SW 1271 (cell line): ENCODE measurements at places on chromosomes 7 and 10.

DNA sequence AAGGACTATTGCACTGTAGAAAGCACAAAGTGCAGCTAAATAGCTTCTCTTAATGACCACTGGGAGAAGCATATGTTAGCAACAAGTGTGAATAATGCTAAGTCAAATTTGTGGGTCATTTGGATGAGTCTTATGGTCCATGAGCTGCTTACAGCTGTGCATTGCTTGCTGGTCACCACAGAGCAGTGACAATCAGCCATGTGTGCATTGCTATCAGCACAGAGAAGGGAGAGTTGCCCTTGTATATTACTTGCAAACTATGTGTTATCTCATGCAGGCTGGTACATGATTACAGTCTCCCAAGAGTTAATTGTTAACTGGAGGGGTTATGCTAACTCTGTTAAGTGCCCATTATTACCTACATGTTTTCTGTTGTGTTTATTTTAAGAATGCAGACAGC lies 25.7 kb downstream of the MRPS33 start:
- DNase-seq, result no peak

DNA sequence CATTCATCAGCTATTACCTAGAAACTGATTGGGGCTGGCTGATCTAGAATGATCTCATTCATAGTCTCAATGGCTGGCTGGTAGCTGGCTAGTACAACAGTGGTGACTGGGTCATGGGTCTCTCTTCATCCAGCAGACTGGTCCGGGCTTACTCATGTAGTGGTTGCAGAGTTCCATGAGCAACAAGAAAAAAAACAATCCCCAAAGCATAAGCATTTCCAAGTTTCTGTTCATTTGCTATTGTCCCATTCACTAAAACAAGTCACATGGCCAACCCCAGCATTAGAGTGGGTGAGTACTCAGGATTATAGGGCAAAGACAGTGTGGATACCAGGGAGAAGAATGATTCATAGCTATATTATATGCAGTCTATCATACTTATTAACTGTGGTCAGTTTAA lies 85.2 kb upstream of the SEMA3C start:
- no peak for DNase-seq

DNA sequence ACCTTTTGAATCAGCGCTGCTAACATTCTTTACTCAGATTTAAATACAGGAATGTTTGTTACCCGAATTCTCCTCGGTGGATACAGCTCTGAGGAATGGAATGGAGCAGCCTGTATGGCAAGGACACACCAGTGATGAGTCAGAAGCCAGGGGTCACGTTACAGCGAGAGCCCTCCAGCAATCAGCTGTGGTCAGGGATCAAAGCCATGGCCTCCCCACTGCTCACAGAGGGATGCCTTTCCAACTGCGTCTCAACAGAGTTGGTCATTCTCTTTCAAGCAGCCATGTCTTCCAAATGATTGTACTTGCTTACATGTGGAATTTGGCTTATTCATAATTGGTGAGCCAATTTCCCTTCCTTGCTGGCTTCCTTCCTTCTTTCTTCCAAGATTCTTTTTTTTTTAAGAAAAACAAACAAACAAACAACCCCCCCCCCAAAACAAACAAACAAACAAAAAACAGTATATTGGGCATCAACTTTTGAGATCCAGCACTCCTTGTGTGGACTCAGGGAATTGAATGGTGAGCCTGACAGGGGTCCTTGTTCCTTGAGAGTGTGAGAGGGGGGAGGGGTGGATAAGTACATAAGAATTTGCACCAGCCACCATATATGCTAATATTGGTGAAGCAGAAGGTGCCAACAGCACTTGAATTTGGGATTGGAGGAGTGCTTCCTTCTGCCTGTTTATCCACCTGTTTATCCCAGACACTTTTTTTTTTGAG lies 100.2 kb downstream of the ATXN7L1 start:
- peak; percentile 88 for DNase-seq

GRCh38 chr10:80462981-80463741 lies 9.1 kb downstream of the TSPAN14 start:
- DNase-seq, result no peak

- no peak for DNase-seq
These were observed 21.3 kb upstream of the HSPB1 start for GRCh38 chr7:76281006-76281705.

GRCh38 chr10:35462491-35462934 lies 126.2 kb downstream of the CCNY start:
- no peak for DNase-seq

DNA sequence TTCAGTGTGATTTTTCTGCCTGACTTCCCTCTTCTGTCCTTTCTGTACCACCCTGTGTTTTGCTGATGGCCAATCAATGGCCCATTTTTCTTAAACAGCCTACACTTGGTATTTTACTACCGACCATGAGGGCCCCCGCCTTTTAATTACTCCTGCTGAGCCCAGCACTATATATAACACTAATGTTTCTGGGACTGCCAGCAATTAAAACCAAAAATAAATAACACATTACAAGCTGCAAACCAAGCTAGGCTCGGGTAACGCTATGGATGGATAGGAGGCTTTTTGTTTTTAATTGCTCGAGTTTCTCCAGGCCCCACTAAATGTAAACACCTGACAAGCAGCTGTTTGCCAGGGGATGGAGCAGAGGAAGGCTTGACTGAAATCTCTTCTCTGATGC lies 915.4 kb upstream of the AUTS2 start:
- DNase-seq, result no peak

DNA sequence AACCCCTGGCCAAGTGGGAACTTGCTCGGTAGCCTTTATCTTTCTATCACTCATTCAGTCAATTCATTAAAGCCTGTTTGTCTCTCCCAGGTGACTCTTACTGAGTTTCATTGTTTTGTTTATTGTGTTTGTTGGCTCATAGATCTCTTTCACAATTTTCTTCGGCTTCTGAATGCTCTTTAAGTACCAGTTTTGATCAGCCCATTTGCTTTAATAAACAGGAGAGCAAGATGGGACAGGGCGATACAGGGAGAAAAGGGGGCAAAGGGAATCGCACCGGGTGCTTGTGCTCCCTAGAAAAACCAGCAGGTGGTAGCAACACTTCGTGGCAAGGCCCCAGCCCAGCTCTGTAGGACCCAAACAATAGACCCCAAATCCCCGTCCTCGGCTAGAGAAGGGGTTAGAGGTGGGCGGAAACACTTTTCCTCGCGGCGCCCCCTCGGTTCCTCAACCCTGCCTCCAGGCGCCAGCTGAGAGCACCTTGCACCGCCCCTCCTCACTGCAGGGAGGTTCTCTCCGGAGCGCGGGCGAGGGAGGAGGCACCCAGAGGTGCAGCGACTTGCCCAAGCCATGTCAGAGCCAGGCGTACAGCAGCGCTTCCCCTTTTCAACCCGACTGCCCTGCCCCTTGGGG lies 1.0 kb upstream of the EPHB6 start:
- DNase-seq, result peak; percentile 68

- DNase-seq, result no peak
These were observed 51.6 kb upstream of the LAMB1 start for GRCh38 chr7:108054537-108054936.

DNA sequence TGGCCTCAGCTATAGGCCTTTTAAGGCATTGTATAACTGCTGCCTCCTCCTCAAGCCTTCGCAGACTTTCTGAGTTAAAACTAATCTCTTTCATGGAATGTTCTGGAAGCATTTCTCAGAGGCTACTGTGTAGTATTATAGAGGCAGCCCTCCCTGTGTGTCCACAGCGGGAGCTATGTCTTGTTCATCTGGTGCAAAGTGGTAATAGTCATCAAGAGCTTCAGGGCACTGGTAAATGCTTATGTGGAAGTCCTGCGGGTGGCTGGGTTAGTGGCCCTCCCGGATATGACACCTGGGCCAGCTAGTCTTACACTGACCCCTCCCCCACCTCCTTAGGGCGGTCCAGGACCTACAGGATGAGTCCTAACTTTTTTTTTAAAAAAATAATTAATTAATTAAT lies 2.2 kb upstream of the ABHD11 start:
- no peak for DNase-seq

DNA sequence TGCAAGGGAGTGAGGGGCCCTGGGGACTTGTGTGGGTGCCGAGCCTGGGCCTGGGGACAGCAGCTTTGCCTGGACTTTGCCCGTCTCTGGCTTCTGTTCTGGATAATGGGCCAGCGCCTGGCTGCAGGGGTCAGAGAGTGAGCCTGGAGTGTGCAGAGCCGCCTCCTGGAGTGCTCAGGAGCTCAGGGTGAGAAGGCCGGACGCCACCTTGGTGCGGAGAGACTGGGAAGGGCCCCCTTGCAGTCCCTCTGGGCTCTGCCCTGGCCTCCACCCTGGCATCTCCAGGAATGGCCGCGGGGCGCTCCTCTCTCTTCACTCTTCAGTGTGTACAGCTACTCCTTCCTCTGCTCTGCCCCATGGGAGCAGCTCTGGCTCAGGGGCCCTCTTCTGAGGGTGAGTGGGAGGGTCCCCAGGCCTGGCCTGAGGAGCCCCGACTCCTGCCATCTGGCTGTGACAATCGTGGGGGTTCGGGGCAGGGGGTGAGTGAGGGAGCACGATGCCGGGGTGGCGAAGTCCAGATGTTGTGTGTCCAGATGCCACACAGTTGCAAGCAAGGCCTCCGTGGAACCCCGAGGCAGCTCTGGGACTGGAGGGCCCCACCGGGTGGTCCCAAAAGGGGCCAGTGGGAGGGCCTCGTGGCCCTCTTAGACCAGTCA lies 187.1 kb downstream of the DNAJB6 start:
- DNase-seq, result no peak

DNA sequence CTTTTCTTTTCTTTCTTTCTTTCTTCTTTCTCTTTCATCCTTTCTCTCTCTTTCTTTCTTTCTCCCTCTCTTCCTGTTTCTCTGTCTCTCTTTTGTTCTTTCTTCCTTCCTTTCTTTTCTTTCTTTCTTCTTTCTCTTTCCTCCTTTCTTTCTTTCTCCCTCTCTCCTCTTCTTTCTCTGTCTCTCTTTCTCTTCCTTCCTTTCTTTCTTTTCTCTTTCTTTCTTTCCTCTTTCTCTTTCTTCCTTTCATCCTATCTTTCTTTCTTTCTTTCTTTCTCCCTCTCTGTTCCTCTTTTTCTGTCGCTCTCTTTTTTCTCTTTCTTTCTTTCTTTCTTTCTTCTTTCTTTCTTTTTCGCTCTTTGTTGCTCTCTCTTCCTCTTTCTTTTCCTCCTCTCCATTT lies 1149.2 kb upstream of the AUTS2 start:
- DNase-seq, result no peak

DNA sequence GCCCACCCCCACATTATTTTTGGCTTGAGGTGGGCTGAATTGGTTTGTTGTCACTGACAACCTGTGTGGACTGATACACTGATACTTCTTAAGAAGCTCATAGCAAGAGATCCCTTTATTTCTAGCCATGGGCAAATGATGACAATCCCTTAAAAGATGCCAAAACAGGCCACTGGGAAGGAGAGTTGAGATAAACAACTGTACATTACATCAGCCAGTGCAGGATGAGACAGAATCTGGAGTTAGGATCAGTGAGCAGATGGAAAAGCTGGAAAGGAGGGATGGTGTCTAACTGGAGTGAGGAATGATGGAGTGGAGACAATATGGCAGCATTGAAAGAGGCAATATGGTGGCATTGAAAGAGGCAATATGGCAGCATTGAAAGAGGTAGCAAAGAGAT lies 195.9 kb upstream of the LYZL2 start:
- no peak for DNase-seq

DNA sequence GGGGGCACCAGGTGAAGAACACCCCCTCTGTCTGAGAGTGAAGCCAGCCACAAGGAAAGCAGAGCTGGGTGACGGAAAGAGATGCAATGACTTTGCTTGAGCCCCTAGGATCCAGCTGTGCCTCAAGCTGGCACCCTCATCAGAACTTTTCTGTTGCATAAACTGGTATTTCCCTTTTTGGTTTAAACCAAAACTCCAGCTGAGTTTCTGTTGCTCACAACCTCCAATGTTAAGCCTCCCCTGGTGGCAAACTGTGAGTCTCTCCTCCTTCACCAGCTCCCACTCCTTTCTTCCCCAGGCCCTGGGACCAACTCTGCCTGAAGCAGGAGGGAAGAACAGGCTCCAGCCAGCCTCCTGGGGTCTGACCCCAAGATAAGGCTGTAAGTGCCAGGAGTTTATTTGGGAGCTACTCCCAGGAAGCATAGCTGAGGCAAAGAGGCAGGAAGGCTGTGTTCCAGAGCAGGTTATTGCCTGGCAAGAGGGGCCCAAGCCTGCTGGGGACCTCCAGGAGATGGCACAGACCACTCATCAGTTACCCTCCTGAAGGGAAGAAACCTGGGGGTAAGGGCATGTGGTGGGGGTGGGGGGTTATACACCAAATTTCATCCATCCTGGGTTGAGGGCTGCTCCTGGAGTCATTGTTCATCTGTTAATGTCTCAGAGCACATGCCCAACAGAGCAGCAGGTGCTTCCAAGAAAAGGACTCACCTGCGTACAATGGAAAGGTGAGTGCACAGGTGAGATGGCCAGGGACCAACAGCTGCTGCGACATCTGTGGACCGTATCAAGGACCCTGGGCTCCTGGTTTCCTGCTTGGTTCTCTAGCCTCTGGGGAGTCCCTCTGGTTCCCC lies 73.3 kb upstream of the NANOS1 start:
- no peak for DNase-seq

DNA sequence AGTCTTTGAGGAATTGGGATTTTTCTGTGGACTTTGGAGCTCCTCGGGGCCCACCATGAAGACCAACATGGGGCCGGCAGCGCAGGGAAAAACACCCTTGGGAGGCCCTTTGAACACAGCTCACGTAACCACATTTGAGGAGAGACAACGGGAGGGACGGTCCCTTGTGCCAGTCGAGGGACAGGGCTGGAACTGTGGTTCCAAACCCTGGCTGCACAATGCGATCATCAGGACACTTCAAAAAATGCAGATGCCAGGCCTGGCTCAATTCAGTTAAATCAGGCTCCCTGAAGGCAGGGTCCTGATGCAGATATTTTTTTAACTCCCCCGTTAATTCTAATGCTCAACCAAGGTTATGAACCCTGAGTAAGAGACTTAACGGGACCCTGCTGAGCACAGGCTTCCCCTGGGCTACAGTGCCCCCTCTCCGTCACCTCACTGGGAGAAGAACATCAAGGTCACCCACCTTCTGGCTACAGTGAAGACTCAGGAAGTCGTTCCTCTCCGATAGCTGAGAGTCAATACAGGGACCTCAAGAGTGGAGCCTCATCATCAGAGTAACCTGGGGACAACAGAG lies 30.4 kb downstream of the LYZL1 start:
- no peak for DNase-seq

DNA sequence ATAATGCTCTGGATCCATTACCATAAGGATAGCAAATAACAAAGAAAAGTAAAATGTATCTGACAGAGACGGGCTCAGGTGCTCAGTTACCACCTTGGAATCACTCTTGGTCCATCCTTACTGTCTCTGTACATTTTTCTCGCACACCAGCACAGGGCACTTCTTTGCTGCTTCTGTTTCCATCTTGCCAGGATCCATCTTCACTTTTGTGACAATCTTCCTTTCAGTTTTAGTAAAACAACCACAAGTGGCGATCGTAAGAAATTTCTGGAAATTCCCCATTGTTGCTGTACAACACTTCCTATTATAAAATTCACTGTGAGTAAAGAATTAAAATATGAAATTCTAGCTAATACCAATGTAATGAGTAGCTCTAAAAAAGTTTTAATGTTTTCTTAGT lies 695.5 kb downstream of the GRM8 start:
- DNase-seq, result no peak

DNA sequence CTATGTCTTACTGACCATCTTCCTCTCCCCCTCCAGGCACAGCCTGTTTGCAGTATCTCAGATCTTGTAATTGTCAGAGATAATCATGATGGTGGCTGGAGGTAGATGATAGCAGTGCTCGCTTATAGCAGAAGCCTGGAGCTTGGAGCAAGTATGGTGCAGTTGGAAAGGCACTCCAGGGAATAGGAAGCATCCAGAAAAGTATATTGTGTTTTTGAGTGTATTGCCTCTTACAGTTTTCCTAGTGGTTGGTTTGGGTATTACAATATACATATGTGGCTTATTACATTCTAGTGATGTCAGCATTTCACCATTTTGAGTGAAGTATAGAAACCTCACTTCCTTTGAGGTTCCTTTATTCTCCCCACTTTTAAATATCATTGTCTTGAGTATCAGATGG lies 101.5 kb downstream of the STK31 start:
- DNase-seq, result no peak
